Stimulated activated CD4-positive, alpha-beta T cell treated with anti-CD3 and anti-CD28 coated beads, Interleukin-15, amount 100 ng/mL, for 1 hour (primary cell): ENCODE measurements at places on chromosomes 11 and 22.

DNA sequence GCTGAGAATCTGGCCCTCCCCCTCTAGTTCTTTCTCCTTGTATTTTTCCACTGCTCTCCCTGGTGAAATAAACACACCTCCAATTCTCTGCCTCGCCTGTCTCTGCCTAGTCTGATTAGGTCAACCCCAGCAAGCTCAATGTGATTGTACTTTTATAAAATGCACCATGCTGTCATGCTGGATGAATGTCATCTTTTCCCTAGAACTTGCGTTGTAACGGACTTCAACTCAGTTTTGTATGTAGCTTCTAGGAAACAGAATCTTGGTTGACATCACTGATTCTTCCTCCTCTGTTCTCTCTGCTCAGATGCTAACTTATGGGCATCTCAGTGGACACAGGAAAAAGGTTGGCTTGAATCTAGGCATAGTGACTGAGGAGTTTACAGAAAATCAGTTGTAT lies 261.9 kb upstream of the ISX start:
- DNase-seq = no peak

GRCh38 chr22:20648306-20648903 lies 125.5 kb upstream of the SERPIND1 start:
- DNase-seq = no peak

DNA sequence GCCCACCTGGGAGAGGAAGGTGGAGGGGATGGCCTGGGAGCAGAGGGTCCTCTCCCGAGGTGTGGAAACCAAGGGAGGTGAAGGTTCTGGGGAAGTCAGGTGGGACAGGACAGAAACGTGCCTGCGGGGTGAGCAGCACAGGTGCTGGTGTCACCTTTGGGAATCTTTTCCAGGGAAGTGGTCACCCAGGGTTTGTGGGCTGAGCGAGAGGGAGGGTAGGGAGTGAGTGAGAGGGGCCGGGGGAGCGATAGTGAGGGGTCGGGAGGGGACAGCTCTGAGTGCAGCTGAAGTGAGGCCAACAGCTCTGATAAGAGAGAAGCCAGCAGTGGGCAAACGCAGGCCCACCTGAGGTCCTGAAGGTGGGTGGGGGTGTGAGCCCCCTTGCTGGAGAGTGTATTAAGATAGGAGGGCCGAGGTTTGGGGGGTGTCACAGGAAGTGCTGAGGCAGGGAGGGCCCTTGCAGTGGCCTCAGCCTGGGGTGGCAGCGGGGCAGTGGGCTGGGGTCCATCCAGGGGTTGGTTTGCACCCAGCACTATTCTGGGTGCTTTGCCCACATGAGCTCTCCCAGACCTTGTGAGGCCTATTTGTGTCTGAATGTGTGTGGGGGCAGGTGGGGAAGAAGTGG lies 1.6 kb upstream of the SHANK3 start:
- no peak for DNase-seq

DNA sequence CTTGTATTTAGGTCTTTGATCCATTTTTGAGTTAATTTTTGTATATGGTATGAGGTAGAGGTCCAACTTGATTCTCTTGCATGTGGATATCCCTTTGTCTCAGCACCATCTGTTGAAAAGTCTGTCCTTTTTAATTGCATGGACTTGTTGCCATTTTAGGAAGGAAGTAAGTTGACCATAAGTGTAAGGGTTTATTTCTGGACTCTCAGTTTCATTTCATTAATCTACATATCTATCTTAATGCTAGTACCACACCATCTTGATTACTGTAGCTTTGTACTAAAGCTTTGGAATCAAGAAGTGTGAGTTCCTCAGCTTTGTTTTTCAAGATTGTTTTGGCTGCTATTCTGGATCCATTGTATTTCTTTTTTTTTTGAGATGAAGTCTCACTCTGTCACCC lies 31.4 kb downstream of the CBL start:
- DNase-seq = no peak

DNA sequence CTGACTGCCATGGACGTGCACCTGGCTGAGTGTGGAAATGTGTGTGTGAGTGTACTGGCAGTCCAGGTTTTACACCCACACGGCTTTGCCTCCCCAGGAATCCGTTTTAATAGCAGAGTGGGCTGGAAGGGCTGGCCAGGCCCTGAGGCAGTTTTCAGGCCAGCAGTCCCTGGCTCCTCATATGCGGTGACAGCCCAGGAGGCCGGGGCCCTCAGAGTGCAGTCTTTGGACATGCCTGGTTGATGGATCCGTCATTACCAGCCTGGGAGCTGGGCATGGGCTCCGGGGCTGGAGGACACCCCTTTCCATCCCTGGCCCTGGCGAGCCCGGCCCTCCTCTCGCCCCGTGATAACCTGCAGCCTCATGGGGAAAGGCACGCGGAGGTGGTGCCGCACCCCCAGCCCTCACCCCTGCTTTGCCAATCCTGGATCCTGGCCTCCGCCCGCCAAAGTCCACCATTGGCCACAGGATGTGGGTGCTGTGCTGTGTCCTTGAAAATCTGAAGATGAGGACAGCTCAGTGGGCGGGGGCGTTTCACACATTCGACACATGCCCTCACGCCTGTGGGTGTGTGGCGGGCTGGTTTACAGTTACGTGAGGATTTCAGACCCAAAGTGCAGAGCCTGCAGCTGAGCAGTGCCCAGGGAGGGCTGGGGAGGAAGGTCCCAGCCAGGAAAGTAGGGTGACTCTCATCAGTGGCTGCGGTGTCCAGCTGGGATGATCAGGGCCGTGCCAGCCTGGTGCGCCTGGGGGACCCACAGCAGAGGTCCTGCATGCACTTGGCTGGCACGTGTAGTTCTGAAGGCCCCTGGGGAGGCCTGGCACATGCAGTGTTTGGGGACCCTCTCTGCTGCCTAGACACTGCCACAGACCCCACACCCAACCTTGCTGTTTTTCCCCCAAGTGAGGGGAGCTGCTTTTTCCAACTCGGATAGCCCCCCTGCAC lies 55.1 kb downstream of the RTN4R start:
- no peak for DNase-seq

GRCh38 chr11:68460741-68461574 lies at the start of gene PPP6R3:
TSS of gene PPP6R3 (plus strand) at chr11:68460752. CDS start at chr11:68537665, 76,913 bp downstream.
- no peak for DNase-seq

DNA sequence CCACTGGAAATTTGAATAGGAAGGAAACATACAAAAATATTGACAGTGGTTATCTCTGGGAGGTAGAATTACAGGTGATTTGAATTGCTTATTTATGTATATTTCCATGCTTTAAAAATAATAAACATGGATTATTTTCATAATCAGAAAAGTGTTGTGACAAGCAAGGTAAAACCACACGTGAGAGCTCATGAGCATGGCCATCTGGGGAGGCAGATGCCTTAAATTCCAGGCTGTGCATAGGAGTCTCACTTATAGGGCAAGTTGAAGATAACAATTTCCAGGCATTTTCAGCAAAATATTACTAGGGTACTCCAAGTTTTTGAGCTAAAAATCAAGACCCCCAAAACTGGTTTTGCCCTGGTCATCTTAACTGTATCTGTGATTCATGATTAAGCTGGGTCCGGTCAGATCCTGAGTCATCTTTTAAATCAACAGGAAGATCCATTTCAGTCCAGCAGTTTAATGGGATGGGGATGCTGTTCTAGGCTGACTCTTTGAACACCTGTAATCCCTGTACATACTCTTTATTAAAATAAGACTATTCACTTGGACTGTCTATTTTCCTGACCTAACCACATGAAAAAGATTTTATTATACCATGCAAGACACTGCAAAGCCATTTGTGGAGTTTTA lies 115.8 kb upstream of the NARS2 start:
- no peak for DNase-seq

DNA sequence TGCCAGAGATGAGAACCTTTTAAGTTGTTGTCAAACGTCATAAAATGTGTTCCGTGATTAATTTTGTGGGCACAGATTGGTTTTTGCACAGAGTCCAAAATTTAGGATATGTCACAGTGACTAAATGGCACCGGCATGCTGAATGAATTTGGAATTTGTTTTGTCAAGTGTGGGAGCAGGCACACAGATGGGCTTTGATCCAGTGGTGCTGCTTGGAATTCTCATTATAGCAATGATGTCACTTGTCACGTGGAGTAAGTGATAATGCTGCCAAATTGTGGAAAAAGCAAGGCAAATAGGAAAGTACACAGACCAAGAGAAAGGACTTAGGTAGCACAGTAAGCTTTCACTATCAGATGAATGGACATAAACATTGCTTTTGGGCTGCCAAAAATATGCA lies 8.0 kb upstream of the LIN7C start:
- no peak for DNase-seq

- no peak for DNase-seq
These were observed 16.2 kb upstream of the LDLRAD3 start for GRCh38 chr11:35927682-35928081.

DNA sequence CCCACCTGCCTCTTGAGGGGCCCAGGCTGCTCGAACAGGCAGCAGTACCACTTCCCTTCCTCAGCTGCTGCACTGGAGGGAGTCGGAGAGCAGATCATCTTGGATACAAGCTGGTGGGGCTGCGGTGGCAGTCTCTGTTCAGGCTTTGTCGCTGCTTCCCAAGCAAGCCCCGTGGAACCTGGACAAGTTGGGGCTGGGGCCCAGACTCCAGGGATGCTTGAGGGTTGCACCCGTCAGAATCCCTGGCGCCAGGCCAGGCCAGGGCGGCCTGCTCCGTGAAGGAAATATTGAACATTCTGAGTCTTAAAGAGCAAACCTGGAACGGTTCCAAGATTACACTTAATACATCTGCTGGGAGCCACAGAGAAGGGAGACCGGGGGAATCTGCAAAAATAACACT lies 310.1 kb upstream of the SORL1-AS1 start:
- no peak for DNase-seq

GRCh38 chr22:36355362-36355761 lies 32.4 kb downstream of the MYH9 start:
- no peak for DNase-seq

GRCh38 chr11:118533769-118534729 lies 3.1 kb downstream of the TMEM25 start:
- DNase-seq = no peak

- no peak for DNase-seq
These were observed 1.8 kb downstream of the VSIG10L2 start for GRCh38 chr11:125947419-125948277.

DNA sequence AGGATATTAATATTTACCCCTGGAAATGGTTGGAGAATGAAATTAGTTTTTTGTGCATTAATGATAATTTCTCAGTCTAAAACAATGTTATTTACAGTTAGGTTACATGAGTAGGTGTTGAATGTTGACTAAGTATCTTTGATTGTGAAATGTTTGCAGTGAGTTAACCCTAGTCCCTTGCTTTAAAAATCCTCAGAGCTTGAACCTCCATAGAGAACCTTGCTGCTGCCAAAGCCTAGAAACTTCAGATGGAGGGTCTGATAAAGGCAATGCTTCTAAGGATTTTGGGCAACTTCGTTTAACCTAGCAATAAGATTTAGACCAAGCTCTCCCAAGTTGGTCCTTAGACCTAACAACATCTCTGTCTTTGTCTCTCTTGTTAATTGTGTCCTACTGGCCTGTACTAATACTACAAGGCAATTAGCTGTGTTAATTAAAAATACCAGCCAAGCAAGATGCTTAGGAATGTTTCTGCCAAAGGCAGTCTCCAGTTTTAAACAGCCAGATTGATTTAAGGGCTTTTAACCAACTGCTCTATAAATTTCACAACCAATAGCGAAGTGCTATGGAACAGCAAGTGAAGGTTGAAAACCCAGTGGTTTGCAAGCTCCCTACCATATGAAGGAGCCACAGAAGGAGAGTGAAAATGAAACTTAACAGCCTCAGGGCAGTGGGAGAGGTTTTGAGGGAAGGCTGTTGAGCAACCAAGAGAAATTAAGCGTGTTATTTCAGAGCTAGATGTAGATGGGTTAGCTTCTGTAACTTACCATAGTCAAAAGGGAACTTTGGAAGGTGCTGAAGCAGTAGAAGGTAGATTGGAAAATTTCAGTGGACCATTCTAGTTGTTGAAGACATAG lies 295.9 kb upstream of the ANO5 start:
- DNase-seq = no peak

DNA sequence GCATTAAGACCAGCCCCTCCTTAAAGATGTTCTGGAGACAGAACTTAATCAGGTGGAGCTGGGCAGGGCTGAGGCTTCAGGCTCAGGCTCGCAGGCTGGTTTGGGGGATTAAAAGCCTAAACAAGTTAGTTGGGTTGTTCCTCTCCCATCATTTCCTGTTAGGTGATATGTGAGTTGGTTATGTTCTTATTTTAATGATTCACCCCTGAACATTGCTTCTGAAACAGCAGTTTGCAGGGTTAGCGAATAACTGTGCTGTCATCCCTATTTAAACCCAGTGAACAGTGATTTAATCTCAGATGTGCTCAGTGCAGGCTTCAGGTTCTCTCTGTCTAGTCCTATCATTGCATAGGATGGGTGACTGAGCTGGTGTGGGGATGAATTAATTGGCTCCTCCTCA lies 47.4 kb upstream of the BIRC3 start:
- DNase-seq = no peak

- no peak for DNase-seq
These were observed 492.7 kb upstream of the API5 start for GRCh38 chr11:42819126-42819525.
